ENCODE measurements at places on chromosomes 6 and 20.

GRCh38 chr6:4186385-4186784 lies 51.0 kb upstream of the ECI2 start:
- no peak for DNase-seq

DNA sequence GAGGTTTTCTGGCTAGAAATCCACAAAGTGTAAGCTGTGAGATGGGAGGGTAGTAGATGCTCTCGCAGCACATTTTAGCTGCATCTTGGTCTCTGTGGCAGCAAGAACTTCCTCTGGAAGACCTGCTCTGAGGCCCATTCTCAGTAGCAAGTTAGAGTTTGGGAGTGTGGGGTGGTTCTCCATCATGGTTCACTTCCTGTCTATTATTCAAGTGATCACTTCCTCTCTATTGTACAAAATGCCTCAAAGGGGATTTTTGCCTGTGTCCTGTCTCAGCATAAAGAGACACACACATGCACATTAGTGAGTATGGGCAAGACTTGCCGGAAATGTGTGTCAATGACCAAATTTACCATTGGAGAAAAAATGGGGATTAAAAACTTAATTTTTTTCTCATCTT lies 42.5 kb downstream of the LYRM2 start:
- no peak for DNase-seq

GRCh38 chr6:44224965-44225305 lies 1.5 kb downstream of the SLC29A1 start:
- DNase-seq: no peak

- no peak for DNase-seq
These were observed 76.7 kb downstream of the RNF182 start for GRCh38 chr6:14001329-14002012.

Measured in stimulated activated CD8-positive, alpha-beta memory T cell treated with anti-CD3 and anti-CD28 coated beads, Interleukin-12 subunit alpha, Interleukin-12 subunit beta, amount 100 ng/mL, for 4 hours (primary cell).